ENCODE measurements at places on chromosomes 6 and 20.

- peak; percentile 50 for DNase-seq
These were observed 153.7 kb upstream of the RIPOR2 start for GRCh38 chr6:25089442-25089841.

GRCh38 chr6:116545651-116546050 is at the start of gene TRAPPC3L:
TSS of gene TRAPPC3L (minus strand) at chr6:116545684. CDS start at chr6:116545514, 170 bp downstream.
- no peak for DNase-seq

GRCh38 chr6:113182370-113183141 is 674.6 kb upstream of the MARCKS start:
- peak; percentile 68 for DNase-seq

DNA sequence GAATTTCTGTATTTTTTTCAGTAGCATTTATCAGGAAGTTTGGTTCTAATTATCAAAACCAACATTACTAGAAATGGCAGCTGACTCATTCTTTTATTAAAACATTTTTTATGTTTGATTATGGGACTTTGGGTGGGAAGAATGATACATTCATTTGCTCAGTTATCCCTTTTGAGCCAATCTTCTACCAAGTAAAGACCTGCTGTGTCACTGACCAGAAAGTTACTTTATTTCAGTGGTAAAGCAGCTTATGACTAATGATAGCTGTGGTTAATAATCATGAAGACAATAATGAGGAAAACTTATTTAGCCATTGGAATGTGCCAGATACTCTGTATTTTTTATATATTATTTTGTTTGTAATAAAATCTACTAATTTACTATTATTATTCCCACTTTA is 142.3 kb downstream of the FARS2 start:
- DNase-seq: no peak

DNA sequence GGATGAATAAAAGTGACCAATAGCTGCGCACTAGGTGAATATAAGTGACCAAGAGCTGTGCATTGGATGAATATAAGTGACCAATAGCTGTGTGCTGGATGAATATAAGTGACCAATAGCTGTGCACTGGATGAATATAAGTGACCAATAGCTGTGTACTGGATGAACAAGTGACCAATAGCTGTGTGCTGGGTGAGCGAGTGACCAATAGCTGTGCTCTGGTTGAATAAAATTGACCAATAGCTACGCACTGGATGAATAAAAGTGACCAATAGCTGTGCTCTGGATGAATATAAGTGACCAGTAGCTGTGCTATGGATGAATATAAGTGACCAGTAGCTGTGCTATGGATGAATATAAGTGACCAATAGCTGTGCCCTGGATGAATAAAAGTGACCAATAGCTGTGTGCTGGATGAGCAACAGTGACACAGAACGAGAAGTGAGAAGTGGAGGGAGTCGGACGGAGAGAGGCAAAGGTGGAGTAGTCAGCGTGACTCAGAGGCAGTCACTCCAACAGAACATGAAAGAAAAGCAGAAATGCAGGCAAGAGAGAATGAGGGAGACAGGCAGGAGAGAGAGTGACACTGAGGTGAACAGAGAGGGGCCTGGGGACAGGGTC is 38.5 kb downstream of the RBM38 start:
- DNase-seq: peak; percentile 83

- no peak for DNase-seq
These were observed 1407.9 kb upstream of the MAP3K7 start for GRCh38 chr6:91994787-91995186.

DNA sequence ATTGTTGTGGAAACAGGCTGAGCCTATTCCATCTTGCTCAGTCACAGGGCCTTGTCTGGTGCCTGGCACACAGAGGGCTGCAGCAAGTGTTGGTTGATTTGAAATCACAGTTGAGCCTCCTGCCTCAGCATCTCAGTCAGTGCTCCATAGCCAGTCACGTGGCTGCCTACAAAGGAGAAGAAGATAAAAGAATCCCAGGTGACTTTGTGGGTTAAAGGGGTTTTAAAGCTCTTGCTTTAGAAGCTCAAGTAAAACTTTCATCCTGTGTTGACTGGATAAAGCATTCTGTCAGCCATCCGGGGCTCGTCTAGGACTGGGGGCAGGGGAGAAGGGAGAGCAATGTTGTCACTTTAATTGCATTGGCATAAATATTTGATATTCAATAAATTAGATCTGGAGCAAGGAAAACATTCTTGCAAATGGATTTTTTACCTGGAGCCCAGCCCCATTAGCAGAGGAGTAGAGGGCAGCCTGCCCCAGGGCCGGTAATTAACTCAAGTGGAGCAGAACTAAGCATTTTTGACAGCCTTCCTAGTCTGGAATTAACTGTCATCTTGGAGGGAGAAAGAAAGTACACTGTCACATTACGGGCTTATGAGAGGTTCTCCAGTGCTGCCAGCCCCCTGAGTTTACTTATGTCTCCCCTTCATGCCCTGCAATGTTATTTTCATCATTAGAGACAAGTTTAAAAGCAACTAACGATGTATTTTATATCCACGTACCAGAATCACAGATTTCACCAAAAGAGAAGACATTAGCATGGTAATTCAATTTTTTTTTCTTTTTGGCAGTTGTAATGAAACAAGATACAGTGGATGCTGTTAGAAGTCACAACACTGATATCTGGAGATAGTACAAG is 71.7 kb upstream of the GTSF1L start:
- DNase-seq: no peak

DNA sequence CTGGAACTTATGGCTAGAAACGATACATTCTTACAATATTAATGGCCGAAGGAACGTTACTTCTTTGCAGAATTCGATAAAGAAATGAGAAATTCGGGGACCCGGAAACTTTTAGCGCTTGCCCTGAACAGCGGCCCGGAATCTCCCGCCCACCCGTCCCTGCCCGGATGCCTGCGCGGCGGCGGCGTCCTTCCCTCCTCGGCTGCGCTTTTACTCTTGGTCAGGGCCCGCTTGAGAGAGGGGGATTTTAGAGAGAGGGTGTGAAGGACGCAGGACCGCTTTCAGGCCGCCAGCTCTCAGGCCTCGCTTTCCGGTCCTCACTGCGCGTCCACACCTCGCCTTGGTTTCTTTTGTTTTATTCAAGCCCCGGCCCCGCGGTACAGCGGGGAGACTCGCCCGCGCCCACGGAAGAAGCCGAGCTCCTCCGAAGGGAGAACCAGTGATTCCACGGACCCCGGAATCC is 243.7 kb downstream of the ARID1B start:
- DNase-seq: peak; percentile 65

DNA sequence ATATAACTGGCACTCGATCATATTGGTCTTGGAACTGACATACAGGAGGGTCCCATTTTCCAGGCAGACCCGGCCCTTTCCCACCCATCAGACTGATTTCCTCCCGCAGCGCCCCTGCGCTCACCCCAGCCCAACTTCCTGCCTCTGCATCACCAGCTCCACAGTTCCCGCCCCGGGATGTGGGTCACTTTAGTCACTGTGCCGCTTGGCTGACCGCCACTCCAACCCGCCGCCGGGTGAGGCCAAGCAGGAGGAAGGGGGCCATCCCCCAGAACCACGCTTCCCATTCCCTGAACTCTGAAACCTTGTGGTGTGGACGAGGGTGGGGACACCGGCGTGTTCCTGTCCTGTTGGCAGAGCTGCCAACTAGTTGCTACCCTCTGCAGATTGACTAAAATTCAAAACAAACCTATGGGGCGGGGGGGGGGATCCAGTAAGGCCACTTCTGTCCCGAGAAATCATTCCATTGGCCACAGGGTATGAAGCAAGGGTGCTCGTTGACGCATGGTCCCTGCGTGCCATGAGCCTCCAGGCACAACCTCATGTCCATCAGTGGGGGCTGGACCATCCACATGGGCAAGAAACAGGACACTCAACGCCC is 12.3 kb downstream of the TGM2 start:
- peak; percentile 81 for DNase-seq

DNA sequence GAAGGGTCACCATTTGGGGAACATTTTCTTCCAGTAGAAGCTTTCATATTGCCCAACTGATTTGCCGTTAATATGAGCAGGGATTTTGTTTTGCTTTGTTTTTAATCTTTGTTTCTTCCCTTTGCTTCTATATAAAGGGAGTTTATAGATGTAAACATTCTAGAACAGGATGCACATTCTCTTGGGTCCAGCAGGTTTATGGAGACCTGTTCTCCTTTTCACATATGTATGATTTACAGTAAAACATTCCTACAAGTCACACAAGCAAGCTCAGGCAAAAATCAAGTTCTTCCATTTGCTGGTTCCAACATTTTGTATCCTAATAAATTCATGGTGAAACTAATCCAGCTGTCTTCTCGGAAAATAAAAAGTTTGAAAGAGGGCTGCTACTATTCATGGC is 1082.4 kb upstream of the FLRT3 start:
- DNase-seq: no peak

DNA sequence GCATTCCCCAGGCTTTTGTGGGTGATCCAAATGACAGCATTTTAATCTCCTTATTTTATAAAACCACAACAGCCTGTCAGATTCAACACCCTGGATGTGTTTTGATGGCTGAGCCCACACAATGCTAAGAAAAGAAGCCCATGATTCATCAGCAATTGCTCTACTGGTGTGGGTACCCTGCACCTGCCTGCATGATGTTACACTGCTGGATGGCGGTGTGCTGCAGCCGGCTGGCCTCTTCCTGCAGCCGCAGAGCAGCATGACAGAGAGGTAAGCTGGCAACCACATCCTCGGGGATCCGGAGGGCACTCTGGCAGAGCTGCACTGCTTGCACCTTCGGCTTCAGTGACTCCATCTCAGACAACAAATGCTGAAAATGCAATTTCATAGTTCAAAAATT is 327.5 kb downstream of the SYNE1 start:
- no peak for DNase-seq

- no peak for DNase-seq
These were observed 15.2 kb downstream of the MAPK13 start for GRCh38 chr6:36145495-36145894.

DNA sequence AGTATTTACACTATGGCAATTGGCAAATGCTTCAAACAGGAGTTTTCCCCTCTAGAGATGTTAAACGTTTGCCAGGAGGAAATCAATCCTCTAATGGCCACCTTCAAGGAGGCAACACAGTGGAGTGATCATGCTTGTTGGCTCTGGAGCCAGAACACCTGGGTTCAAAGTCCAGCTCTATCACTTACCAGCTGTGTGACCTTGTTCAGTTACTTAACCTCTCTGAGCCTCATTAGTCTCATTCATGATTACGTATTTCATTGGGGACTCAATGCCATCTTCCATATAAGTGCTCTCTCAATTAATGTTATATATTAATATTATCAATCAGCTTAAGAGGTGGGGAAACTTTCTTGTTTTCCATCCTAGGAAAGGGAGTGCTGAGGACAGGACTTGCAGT is 26.1 kb downstream of the SLC52A3 start:
- no peak for DNase-seq

GRCh38 chr20:46367967-46368901 is 38.2 kb downstream of the ELMO2 start:
- peak; percentile 77 for DNase-seq

- DNase-seq: no peak
These were observed 93.0 kb upstream of the HDAC2 start for GRCh38 chr6:114063956-114064355.

DNA sequence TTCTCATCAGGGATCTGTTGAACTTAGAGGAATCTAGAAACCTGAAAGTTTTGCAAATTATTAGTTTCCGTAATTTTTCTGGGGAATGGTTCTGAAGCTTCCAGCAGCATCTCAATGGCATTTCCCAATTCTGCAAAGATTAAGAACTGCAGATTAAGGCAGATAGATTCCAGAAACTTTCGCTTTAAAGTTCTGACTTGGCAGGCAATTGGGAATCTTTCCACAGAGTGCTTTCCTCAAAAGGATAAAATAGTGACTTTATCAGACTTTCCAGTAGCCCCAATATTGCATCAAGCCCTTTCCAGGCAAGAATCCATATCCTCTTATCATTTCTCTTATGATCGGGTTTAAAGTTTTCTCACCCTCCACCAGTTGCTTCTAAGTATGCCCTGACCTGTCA is 261.1 kb downstream of the FNDC1 start:
- no peak for DNase-seq

GRCh38 chr6:105588123-105588710 is 185.3 kb upstream of the PREP start:
- DNase-seq: no peak

GRCh38 chr20:12687476-12687875 is 321.3 kb upstream of the SPTLC3 start:
- no peak for DNase-seq

GRCh38 chr6:9062596-9062995 is 627.3 kb upstream of the SLC35B3 start:
- DNase-seq: no peak

- DNase-seq: no peak
These were observed at the start of gene DLGAP4 for GRCh38 chr20:36305602-36306551. TSS of gene DLGAP4 (plus strand) at chr20:36306339. CDS start at chr20:36431718, 125,379 bp downstream.

DNA sequence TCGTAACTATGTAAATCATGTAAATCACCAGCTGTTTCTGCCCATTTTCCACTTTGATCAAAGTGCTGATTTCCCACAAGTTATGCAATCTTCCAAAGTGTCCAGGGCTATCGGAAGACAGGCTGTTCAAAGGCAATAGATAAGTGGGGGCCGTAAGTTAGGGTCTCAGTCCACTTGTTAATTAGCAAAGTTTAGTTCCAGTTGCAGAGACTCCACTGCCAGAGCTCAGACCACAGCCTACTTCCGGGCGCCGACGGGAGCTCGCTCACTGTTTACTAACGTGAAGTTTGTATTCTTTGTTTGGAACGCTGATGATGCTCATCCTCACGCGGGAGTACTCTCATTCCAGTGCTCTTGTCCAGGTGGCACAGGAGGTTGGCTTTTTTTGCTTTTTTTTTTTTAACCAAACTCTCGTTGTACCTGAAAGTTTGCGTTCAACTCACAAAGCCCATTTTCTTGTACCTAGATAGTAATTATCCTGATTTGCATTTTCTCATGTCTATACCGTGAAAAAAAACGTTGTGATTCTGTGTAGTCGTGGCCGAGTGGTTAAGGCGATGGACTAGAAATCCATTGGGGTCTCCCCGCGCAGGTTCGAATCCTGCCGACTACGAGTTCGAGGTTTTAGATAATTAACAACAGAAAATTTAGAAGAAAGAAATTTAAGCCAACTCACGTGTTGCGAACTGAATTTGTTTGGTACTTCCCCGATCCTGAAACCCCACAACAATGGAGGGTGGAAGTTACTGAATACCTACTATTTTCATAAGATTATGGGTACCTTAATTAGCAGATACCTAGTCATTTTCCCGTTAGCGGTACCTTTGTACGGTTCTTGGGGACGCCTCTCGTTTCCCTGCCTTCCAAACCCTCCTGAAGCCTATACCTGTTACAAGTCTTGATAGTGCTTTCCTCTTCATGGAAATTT is 29.9 kb upstream of the ZNF184 start:
- DNase-seq: no peak
